ENCODE measurements at places on chromosomes 13 and 19. TPM values are rescaled to one million over a fixed set of nuclear protein-coding genes. Genes with fewer than 3 reads are reported as not detected.

CGB5 gene
- total RNA-seq = not detected

LCP1 gene
- 844 TPM for total RNA-seq

GPC5 gene
- total RNA-seq = 0.55 TPM

CRLF1 gene
- total RNA-seq = not detected

CEACAM21 gene
- 20.6 TPM for total RNA-seq

SPIB gene
- total RNA-seq = 4.2 TPM

N4BP2L2 gene
- total RNA-seq = 141 TPM

LRRC25 gene
- total RNA-seq = not detected
